ENCODE measurements at places on chromosomes 3 and 15.

DNA sequence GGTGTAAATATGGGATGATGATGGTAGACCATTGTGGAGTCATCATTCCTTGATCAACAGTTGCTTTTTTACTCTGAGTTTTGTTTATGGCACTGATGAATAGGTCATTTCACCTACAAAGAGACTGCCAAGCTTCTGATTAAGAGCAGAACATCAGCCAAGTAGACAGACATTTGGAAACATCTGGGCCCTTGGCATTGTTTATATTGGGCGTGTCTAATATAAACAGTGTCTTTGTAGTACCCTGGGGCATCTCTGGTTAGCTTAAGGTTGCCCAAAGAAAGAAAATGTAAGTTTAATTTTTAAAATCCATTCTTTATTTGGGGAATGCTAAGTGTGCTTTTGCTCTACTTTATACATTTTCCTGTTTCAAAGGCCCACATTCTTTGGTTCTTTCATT is 377.0 kb downstream of the FEZF2 start:
- no peak for DNase-seq

DNA sequence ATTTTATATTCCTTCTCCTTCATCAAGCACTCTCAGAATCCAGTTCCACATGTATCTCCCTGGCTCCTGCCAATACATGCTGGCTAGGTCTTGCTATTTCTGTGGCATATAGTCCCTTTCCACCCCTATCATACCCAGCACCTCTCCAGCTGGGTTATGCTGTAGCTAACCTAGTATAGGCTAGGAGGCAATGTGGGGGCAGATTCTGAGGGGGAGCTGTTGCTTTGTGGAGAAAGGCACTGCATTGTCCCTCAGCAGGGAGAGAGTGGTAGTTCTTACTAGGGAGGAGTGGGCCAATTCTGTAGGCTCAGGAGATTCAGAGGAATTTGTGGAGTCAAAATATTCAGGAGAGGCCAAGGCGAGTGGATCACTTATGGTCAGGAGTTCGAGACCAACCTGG is 39.4 kb upstream of the UBL7 start:
- no peak for DNase-seq

GRCh38 chr3:187741403-187742350 is 3.6 kb downstream of the BCL6 start:
- DNase-seq, result peak; percentile 58

- no peak for DNase-seq
These were observed 113.2 kb upstream of the TJP1 start for GRCh38 chr15:29935296-29936004.

DNA sequence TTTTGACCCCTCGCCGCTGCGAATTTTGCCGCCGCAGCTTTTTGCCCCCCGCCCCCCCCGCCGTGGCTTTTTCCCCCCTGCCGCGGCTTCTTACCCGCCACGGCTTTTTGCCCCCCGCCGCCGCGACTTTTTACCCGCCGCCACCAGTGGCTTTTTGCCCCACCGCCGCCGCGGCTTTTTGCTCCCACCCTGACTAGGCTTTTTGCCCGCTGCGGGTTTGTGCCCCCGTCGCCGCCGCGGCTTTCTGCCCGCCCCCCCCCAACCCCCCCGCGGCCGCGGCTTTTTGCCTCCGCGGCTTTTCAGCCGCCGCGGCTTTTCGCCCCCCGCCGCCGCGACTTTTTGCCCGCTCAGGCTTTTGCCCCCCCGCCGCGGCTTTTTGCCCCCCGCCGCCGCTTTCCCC is 598.1 kb downstream of the GOLGA6L6 start:
- no peak for DNase-seq

GRCh38 chr3:30048431-30048830 is 558.0 kb upstream of the TGFBR2 start:
- no peak for DNase-seq

- no peak for DNase-seq
These were observed 11.1 kb upstream of the ECT2 start for GRCh38 chr3:172739462-172739861.

DNA sequence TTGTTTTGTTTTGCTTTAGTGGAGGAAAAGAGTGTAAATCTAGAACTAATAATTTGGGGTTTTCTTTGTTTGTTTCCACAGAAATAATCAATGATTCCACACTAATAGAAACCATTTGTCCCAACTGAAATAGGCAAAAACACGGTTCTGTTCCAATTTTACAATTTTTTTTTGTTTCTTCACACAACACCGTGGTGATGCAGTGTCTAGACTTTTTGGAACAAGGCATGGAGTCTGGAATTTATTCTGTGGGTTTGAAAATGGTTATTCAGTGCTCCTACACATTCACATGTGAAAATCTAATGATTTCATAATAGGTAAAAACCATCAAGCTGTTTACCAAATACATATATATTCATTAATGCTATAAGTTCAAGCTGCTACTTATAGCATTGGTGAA is 629.0 kb upstream of the TGFBR2 start:
- no peak for DNase-seq

GRCh38 chr3:186570941-186571643 is 572 bp downstream of the DNAJB11 start:
- DNase-seq, result no peak

DNA sequence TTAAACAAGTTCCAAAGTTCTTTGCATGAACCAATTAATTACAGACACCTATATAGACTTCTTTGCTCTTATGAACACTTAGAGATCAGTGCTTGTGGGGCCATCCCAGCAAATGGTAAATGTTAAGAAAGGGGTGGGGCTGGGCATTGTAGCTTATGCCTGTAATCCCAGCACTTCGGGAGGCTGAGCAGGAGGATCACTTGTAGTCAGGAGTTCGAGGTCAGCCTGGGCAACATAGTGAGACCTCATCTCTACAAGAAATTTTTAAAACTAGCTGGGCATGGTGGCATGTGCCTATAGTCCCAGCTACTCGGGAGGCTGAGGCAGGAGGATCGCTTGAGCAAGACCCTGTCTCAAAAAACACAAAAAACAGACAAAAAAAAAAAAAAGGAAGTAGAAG is 19.4 kb upstream of the STARD5 start:
- no peak for DNase-seq

DNA sequence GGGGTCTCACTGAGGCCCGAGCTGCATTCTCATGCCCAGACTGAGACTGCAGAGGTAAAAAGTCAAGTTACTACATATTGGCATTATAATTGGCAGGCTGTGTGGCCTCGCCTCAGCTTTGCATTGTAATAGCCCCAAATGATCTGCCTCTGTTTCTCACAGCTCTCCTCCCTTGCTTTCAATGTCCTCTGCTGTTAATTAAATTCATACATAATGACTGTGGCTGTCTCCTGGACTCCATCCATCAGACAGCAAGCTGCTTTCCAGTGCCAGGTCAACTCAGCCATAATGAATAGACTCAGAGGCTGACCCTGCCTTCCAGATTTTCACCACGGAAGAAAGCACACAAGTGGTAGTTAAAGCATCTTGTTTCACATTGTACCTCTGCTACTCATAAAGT is 7.6 kb upstream of the RTP4 start:
- no peak for DNase-seq

DNA sequence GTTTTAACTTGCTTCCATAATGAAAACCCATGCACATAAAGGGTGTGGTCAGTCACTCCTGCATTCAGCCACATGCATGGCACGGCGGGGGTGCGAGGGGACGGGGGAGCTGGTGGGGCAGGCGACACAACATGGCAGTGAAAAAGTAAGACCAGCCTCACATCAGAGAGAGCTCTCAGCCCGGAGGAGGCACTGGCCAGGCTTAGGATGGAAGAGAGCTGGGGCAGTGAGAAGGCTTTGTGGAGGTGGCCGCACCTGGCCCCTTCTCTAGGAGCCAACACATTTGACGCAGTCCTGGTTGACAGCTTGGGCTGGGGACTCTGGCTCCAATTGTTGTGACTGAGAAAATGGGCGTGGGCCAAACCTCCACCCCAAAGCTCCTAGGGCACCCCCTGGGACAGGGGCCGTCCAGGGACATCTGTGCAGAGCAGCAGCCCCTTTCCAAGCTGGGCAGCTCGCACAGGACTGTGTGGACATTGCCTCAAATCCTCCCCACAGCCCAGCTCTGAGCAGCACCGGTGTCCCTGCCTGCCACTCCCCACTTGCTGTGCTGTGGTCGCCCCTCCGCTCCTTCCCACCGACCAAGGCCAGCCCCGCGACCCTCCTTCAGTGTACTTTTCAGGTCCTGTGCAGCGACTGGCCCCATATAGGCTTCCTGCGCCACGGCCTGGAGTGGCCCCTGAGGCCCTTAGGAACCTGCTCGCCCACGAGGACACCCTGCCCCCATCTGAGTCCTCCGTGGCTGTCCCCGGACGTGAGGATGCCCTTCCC is 126.0 kb upstream of the IQSEC1 start:
- DNase-seq, result no peak
